ENCODE measurements at places on chromosomes 6 and 20. TPM values are rescaled to one million over a fixed set of nuclear protein-coding genes. Genes with fewer than 3 reads are reported as not detected.

- H3K36me3 ChIP-seq = peaks cover 4% of the 10 kb centered on the region
- no peaks in the 10 kb centered on the region for H3K27me3 ChIP-seq
- peak overlapping the region; percentile 33 for H3K27ac ChIP-seq
- no peak overlapping the region for H3K4me3 ChIP-seq
- H3K4me1 ChIP-seq = peaks cover 6% of the 10 kb centered on the region
Measured at GRCh38 chr6:152353440-152353839, 283.7 kb downstream of the SYNE1 start.

GRCh38 chr20:44309763-44310663, 989 bp downstream of the FITM2 start:
- no peaks in the 10 kb centered on the region for H3K36me3 ChIP-seq
- no peak for DNase-seq
- peaks cover 18% of the 10 kb centered on the region for H3K4me1 ChIP-seq

DNA sequence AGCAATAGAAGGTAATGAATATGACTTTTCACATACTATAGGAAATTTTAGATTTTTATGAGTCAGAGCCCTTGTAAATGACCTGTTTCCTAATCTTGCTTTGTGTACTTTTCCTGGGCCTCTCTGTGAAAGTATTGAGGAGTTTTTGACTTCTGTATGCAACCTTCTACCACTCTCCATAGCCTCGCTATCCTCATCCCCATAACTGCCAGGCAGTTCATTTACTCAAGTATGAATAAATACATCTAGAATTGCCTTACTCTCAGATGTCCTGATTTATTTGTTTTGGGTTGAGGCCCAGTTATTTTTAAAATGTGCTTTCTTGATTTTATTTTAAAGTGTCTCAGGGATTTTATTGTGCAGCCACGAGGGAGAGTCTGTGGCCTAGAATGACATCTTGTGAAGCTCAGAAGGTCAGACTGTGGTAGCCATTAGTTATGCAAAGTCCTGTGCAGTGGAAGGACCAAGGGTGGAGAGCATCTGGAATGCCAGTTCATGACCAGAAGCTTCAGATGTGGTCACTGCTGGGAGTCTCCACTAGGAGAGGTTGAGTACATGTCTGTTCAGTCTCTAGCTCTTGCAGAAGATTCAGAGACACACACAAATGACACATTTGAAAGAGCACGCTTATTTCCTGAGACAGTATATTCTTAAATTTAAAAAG, 346.2 kb upstream of the IMPG1 start:
- H3K4me3 ChIP-seq = no peak overlapping the region
- DNase-seq = no peak
- no peaks in the 10 kb centered on the region for H3K36me3 ChIP-seq
- no peaks in the 10 kb centered on the region for H3K4me1 ChIP-seq
- H3K27ac ChIP-seq = no peak overlapping the region

Gene C6orf132
- total RNA-seq = 0.17 TPM

Gene HLA-DPB1
- total RNA-seq = 14.7 TPM

Gene NCR2
- 1.0 TPM for total RNA-seq

Measured in natural killer cell treated with Interleukin-12 subunit alpha and Interleukin-12 subunit beta and Interleukin-15 and Interleukin-18, amount 100 ng/mL, for 72 hours (primary cell).